ENCODE measurements at places on chromosomes 6 and 20.
A peak's percentile ranks its signal among the peaks of the same experiment; 100 is the strongest.

DNA sequence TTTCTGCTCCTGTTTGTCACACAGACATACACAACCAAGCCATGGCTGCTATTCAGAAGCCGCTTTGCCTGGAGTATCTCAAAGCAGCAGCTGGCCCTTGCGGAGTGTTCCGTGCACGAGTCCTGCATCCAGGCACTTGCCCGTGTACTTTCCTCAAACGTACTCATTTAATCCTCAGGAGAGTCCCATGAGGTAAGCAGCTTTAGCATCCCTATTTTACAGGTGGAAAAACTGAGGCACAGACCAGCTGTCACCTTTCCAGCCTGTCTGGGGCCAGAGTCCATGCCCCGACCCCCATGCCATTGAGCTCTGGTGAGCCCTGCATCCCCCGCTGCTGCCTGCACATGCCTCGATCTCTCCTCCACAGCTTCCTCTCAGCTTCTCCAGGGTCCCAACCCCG, 130.0 kb downstream of the ERMARD start:
- DNase-seq: no peak

GRCh38 chr6:34615574-34616226, 59.6 kb upstream of the SPDEF start:
- DNase-seq: no peak

DNA sequence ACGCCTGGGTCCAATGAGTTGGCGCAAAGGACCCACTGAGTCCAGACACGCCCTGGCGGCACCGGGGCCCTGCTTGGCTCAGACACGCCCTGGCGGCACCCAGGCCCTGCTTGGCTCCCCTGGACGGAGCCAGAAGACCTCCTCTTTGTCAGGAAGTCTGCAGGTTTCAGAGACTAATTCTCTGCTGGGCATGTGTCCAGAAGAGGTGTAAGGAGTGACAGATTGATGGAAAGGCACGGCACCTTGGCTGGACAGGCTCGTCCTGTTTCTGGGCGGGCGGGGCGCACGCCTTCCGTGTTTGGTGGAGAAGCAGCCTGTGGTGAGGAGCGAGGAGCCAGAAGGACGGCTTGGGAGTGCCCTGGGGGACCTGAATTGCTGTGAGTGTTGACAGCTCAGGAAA, 23.1 kb upstream of the DACT2 start:
- no peak for DNase-seq

GRCh38 chr6:122449069-122449468, 22.5 kb downstream of the SERINC1 start:
- DNase-seq: no peak

- no peak for DNase-seq
Measured at GRCh38 chr20:12896180-12896579, 112.6 kb upstream of the SPTLC3 start.

GRCh38 chr6:118872726-118873125, 21.2 kb upstream of the ASF1A start:
- DNase-seq: no peak

GRCh38 chr6:70280400-70280853, 22.5 kb downstream of the COL9A1 start:
- DNase-seq: no peak

DNA sequence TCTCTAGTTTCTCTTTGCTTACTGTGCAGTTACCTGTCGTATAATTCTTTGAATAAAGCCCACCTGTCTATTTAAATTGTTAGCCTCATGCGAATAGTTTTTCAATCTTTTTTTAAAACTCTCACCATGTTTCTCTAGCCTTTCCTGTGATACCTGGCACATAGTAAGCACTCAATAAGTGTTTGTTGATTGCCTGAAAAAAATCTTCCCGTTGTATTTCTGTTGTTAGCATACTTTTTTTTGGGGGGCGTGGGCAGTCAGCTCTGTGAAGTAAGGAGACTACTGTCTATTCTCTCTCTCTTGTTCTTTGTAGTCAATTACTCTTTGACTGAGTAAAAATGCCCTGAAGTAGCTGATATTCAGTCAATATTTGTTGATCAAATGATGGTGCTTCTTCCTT, 205.8 kb downstream of the CDKAL1 start:
- DNase-seq: no peak

- DNase-seq: no peak
Measured at GRCh38 chr6:112337209-112337638, 9.9 kb upstream of the RFPL4B start.

DNA sequence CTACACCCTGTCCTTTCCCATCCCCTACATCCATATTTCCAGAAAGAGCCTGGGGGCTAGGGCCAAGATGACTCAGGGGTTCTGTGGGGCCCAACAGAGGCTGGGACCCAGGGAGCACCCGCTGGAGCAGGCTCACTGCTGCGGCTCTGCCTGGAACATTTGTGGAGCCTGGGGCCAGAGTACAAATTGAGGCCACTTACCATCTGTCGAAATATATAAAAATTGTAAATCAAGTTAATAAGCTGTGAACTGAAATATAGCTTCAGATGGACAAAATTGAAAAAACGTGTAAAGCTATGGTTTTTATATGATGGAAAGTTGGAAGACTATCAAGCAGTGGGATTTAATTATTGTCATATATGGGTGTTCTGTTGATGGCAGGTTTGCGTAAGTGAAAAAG, 82.9 kb upstream of the ATXN1 start:
- DNase-seq: no peak

GRCh38 chr6:21992178-21992967, 304.5 kb downstream of the PRL start:
- no peak for DNase-seq

DNA sequence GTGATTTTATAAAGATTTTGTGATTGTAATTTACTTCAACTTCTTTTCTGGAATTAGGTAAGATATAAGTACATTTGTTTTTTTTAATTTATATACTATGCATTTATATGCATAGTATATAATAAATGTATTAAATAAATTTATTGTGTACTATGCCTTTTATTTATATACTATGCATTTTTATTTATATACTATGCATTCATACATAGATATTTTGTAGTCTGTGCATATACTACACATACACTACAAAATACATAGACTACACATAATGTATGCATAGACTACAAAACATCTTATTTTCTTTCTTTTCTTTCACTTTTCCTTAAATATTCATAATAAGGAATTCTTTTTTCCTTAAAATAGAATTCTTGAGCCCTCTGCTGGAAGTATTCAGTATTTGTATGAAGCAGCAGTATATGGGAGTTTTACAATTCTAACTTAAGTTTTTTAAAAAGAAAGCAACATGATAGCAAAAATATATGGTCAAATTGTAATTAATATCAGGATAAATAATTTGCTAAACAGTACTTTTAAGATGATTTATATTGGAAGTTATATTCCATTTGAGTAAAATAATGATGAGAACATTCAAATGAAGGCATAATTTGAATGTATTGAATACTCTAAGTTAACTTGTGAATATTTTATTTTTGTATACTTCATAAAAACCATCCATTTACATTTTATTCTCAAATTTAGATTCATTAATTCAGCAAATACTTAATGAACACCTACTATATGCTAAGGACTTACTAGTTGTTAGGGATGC, 129.3 kb downstream of the KLHL32 start:
- no peak for DNase-seq

- peak; percentile 14 for DNase-seq
Measured at GRCh38 chr6:68638230-68638900, 3.3 kb downstream of the ADGRB3 start.

DNA sequence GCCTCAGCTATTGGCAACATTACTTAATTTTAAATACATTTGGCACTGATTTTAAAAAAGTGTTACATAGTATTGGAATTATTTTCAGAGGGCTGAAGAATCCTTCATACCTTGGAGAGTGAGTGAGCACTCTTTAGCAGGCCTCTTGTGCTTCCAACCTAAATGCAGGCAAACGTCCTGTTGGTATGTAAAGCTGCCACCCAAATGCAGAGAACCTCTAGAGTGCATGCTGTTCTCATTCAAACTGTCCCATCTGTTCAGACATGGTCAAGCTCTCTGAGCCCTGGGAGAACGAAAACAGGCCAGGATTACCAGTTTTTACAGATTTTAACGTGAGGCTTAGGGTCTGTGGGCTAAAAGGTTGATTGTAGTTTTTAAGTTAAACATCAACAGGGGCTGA, 378.0 kb upstream of the FLRT3 start:
- DNase-seq: no peak

- DNase-seq: no peak
Measured at GRCh38 chr6:43976706-43977403, 150.4 kb downstream of the MRPL14 start.

GRCh38 chr6:22925920-22926789, 356.8 kb downstream of the HDGFL1 start:
- DNase-seq: no peak

- no peak for DNase-seq
Measured at GRCh38 chr6:137910424-137910834, 43.4 kb downstream of the TNFAIP3 start.

DNA sequence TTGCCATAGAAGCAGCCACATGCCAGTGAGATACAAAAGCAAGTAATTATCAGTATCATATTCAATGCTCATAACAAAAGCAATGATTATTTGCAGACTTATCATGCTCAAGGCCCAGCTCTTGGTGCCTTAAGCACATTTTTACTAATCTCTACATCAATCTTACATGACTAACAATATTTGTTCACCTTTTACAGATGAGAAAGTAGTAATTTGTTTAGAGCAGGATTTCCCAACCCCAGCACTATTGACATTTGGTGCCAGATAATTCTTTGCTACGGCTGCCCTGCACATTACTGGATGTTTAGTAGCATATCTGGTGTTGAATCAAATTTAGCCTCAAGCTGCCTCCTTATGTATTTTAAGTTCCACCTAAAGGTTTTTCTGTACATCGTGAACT, 19.0 kb upstream of the DOK5 start:
- DNase-seq: no peak

DNA sequence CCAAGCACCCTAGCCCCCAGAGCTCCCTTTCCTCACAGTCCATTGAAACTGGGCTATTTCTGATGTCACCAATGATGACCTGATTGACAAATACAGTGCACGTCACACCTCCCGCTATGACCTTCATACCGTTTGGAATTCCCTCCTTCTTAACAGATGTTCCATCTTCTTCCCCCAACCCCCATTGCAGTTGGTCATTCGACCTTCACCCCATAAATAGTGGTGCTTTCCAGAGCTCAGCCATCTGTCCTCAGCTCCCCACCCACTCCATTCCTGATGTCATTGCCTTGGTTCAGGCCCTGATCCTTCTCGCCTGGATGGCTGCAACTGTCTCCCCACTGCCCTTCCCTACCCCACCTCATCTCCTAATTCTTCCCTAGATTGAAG, 198.5 kb downstream of the SOD2 start:
- DNase-seq: no peak

Measured in CD4-positive, alpha-beta T cell treated with Interleukin-12 subunit alpha and Interleukin-12 subunit beta, for 1 hour (primary cell).